Stimulated activated CD4-positive, alpha-beta T cell treated with anti-CD3 and anti-CD28 coated beads, Interleukin-4, amount 100 ng/mL, for 48 hours (primary cell): ENCODE measurements at places on chromosomes 11 and 22.

GRCh38 chr11:69744435-69744834 lies 30.7 kb downstream of the FGF4 start:
- no peak for DNase-seq

GRCh38 chr11:22577854-22578253 lies 47.8 kb downstream of the FANCF start:
- DNase-seq = no peak

DNA sequence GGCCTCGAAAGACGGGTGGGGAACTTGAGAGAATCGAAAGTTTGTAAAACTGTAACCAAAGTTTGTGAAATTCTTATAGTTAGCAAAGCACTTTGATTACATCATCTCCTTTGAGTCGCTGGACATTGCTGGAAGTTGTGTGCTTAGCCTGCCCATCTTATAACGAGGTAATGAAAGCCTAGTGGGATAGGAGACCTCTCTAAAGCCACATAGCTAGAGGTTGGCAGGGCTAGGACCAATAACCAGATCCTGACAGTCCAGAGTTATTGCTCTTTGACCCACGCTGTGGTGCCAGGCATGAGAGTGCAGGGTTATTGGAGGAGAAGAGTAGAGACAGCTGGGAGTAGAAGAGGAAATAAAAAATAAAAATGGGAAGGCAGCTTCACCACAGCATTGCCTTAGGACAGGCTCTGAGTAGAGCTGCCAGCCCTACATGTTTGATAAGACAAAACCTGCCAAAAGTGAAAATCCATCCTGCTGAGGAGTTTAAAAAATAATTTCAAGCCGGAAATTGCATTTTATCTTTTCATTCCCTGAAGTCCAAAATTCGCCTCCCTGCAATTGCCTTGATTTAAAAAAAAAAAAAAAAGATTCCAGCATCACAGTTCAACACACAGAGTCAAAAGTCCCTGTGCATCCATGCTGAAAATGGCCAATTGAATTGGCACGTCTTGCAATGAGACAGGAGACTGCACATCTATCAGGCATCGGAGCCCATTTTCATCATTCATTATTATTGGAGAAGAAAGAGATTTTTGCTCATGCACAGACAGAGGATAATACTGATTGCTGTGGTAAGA lies 225.5 kb upstream of the POU2AF2 start:
- DNase-seq = no peak

- peak; percentile 14 for DNase-seq
Observed at GRCh38 chr11:125345421-125346178, 150.5 kb downstream of the FEZ1 start.

GRCh38 chr11:35390737-35391682 lies 28.3 kb downstream of the SLC1A2 start:
- DNase-seq = peak; percentile 38

DNA sequence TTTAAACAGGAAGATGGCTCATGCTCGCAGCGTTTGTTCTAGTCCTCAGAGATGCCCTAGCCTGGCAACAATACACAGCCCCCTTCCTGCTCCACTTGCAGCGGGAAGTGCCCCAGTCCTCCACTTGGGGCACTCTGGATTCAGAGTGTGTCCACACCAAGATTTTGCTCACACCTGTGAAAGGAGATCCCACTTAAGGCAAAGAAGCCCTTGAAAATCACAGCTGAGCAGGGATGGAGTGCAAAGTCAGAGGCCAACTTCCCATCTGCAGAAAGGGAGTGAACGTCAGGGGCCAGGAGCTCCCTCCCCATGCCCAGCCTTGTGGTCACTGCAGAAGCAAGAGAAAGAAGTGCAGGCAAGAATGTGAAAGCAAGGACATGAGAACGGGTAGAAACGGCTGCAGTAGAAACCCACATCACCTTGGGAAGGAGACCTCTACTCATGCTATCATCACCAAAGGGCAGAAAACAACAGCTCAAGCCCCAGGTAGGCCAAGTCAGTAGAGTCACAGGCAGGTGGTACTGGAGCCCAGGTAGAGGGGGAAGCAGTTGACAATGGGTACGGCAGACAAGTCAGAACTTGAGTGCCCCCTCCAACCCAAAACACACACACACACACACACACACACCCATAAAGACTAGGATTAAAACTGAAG lies 157.4 kb downstream of the BUD13 start:
- DNase-seq = no peak

- no peak for DNase-seq
Observed at GRCh38 chr11:39249566-39250365, 2209.7 kb downstream of the LRRC4C start.

DNA sequence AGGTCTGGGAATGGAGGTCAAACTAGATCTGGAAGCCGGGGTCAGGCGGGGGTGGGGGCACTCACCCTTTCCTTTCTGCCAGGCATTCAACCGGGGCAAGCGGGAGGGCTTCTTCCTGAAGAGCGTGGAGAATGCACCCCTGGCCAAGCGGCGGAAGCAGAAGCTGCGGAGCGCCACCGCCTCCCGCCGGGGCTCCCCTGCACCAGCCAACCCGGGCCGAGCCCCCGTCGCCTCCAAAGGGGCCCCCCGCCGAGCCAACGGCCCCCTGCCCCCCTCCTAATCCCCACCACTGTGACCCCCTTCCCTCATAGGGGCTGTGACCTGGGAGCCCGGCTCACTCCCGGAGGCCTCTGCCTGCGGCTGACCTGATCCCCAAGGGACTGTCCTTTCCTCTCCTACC lies 12.2 kb downstream of the RPS6KA4 start:
- no peak for DNase-seq

DNA sequence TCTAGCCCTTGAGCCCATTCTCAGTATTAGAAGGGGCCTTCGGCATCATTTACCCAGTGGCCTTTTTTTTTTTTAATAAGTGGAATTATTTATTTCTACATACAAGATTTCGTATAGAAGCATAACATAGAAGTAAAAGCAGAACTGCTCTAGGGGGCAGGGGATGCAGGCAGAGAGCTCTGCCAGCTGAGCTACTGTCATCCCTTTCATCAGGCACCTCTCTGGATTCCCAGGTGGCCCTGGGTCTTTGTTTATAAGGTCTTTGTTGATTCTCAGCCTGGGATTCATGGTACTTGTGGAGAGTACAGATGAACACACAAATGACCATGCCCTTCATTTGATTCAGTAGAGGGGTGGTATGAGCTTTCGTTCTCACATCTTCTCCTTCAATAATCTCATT lies 66.4 kb downstream of the GAB2 start:
- no peak for DNase-seq

- DNase-seq = no peak
Observed at GRCh38 chr11:62393735-62394134, 25.1 kb upstream of the SCGB1A1 start.

- no peak for DNase-seq
Observed at GRCh38 chr11:72671152-72672099, 2.8 kb downstream of the PDE2A start.

DNA sequence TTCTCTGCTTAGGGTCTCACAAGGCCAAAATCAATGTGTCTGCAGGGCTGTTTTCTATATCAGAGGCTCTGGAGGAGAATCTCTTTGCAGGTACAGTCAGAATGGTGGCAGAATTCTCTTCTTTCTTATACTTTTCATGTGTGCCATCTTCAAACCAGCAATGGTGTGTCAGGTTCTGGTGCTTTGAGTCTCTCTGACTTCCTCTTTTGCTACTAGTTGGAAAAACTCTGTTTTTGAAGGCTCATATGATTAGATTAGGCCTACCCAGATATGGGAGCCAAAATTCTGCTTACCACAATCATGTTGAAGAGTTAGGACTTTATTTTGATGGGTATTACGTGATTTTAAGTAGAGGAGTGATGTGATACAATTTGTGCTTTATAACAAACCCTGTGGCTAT lies 18.8 kb upstream of the TECTA start:
- DNase-seq = no peak

DNA sequence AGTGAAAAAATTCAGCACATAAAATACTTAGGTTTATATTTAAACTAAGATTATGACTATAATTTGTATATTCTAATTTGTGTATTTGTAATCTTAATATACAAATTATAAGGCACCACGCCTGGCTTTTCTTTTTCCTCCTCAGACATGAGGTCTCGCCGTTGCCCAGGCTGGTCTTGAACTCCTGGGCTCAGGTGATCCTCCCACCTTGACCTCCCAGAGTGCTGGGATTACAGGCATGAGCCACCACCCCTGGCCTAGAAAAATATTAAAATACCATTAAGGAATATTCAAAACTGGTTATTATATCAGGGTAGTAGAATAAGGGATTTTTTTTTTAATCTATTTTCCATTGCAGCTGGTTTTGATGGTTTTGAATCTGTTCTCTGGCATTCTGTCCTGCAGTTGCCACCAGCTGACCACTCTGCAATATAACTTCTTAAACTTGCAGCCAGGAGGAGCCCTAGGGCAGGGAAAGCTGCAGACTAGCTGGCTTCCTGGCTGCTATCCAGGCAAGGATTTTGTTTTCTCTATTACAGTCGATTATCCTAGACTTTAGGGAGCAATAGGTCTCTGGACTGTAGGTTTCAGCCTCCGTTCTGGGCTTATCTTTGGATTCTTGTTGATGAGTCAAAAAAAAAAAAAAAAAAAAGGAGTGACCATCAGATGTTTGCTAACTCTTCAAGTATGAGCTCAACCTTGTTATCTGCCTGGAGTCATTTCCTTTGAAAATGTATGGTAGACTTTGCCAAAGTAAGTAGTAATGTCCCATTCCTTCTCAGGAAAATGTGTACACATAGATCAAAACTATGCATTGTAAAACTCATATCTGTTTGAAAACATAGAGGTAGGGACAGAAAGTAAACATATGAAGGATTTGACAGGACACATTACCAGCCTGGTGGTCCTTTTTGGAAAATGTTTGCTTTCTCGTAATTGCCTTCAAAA lies 13.2 kb downstream of the POLA2 start:
- DNase-seq = no peak

DNA sequence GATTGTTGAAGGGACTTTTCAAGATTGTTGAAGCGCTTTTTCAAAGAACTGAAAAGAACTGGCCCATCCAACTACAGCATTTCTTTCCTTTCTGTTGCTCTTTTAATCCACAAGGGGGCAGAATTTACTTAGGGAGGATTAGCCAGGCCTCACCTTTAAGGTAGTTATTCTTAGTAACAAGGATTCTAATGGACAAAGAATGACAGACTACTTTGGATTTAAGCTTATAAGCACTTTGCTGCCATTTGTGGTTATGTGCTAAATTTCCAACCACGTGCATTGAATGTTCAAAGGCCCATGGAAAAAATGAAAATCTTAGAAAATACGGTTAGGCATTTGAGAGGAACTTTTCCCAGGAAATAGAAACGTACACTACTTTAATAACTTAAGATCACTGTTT lies 49.5 kb upstream of the HSPA8 start:
- DNase-seq = no peak

DNA sequence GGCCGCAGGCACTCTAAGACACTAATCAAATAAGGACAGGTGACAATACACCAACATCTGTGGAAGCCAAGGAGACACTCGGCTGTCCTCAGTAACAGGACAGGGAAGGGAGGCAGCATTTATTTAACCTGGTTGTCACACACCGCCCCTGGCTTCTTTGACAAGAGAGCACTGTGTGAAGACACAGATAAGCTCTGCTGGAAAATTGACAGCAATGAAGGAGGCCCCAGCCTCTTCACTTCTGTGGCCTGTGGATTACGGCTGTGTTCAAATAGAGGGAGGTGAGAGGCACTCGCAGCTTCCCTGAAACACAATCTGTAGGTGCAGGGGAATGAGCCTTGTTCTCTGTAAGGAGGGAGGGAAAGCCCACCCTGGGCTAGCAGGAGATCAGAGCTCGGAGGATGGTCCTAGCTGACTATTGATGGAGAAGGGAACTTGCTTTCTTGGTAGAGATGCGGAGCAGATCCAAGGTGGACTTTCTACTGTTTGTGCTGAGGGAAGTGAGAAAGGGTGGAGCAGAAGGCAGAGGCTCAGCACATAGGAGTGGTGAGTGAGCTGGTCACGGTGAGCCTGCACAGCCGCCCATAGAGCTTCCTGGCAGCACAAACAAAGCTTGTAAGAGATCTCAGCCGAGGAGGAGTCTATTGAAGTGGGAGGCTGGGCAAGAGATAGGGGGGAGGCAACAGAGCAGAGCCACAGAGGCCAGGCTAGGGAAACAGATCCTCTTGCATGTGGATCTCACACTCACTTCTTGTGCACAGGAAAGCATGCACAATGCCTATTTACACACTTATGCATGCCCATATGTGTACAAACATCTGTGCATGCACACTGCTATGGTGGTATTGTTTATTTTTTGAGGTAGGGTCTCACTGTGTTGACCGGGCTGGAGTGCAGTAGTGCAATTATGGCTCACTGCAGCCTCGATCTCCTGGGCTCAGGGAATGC lies 114.6 kb upstream of the THY1 start:
- DNase-seq = no peak

DNA sequence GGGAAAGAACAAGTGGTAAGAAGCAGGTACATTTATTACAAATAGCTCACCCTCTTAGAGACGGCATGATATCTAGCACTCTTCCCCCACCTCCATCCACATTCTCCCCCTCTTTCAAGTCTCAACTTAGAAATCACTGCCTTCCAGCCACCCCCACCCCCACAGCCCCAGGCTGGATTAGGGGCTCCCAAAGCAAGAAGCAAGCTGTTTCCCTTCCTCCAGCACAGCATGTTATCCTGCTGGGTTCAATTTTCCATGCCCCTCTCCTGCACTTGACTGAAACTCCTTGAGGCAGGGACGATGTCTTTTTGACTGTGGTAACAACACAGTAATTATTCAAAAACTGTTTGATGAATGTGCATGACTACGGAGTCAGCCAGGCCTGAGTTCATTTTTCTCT lies 350.7 kb downstream of the LARGE1 start:
- no peak for DNase-seq
